ENCODE measurements at places on chromosomes 3 and 15.

DNA sequence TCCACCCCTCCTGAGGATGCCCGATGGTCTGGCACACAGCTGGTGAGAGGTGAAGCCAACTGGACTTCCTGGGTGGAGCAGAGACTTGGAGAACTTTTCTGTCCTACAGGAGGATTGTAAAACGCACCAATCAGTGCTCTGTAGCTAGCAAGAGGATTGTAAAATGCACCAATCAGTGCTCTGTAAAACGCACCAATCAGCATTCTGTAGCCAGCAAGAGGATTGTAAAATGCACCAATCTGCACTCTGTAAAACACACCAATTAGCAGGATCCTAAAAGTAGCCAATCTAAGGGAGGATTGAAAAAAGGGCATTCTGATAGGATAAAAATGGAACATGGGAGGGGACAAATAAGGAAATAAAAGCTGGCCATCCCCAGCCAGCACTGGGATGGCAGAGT, 150.2 kb downstream of the CHSY1 start:
- DNase-seq, result no peak

GRCh38 chr15:51133140-51133765, 38.5 kb upstream of the TNFAIP8L3 start:
- DNase-seq, result no peak

GRCh38 chr3:182999767-183000166, 19.4 kb upstream of the DCUN1D1 start:
- DNase-seq, result no peak

DNA sequence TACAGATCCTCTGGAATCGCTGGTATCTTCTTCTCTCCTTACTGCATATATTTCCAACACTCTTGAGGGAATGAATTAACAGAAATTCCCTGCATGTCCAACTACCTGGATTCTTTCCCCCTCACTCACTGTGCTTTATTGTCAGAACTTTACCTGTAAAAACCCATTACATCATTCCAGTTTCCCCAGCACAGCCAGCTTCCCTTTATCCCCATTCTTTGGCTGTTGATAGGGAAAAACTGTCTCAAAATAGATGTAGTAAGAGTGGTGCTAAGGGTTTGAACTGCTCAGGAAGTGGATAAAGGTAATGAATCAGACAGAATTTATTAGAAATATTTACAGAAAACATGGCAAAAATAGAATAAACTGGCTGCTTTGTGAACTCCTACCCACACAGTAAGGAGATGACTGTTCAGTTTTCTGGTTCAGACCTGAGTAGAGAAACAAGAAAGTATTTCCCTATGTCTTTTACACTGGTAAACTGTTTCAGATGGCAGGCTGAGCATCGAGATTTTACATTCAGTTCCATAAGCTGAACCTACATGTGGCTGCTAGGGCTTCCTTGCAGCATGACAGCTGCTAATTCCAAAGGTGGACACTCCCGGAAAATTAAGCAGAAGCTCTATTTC, 188.4 kb downstream of the CPNE4 start:
- no peak for DNase-seq

DNA sequence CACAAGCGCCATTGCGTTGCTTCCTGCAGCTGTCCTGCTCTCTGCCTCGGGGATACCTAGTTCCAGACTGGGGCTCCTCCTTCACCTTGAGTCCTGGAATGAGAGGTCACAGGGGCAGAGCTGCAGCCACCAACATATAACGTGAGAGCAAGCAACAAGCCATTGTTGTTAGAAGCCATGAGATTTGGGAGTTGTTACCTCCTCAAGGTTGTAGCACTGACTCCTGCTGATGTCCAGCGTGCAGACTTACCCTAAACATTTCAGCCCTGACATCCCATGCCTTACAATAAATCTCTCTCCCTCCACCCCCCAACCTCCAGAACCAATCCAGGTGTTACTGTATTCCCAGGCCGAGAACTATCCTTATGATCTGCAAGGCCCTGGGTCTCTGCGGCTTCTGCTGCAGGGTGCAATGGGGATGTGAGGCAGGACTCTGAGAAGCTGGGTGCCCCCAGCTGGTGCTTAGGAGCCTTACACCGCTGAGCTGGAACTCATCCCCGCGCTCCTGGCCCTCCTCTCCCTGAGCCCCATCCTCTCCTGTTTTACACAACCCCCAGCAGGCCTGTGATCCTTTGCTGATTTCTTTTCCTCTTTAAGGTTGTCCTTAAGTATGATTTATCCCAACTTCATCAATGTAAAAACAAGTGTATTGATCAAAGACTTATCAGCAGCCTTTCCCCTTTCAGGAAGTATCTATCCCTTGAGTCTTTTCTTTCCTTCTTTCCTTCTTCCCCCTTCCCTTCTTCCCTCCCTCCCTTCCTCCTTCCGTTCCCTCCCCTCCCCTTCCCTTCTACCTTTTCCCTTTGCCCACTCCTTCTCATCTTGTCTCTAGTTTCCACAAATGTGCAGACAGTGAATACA, 84.2 kb upstream of the ABHD2 start:
- DNase-seq, result no peak

GRCh38 chr3:146739203-146739671, 134.1 kb upstream of the PLSCR5 start:
- DNase-seq, result no peak

GRCh38 chr3:169138849-169139420, 524.6 kb downstream of the MECOM start:
- DNase-seq, result no peak

DNA sequence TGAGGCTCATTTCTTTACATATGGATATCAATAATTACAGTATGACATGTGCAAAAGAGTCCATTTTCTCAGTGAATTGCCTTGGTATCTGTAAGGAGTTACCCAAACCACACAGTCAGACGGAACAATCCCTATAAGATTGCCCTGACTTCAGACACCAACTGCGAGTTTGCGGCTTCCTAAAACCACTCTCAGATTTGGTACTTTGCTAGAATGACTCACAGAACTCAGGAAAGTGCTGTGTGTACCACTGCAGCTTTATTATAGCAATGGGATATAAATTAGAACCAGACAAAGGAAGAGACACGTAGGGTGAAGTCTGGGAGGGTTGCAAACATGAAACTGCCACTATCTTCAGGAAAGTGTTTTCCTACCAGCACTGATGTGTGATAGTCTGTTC, 45.8 kb upstream of the ATP13A3 start:
- no peak for DNase-seq

GRCh38 chr3:87354398-87354797, 78.0 kb upstream of the POU1F1 start:
- no peak for DNase-seq

GRCh38 chr3:134430174-134430573, 55.6 kb downstream of the ANAPC13 start:
- no peak for DNase-seq

DNA sequence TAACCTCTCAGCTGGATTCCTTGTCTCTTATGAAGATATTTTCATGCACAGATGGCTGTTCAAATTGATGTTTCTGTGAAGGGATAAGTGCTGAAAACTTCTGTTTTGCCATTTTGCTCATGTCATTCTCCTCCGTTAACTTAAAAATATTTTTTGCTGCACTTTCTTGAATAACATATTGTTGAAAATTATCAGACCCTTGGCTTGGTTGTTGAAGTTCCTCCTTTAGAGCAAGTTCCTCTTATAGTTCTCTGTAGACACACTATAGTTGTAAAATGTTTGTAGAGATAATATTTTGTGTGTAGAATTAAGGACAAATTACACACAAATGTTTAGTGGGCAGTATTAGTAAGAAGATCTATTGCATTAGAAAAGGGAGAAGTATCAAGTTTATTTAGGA, 300.4 kb downstream of the SV2B start:
- DNase-seq, result no peak

DNA sequence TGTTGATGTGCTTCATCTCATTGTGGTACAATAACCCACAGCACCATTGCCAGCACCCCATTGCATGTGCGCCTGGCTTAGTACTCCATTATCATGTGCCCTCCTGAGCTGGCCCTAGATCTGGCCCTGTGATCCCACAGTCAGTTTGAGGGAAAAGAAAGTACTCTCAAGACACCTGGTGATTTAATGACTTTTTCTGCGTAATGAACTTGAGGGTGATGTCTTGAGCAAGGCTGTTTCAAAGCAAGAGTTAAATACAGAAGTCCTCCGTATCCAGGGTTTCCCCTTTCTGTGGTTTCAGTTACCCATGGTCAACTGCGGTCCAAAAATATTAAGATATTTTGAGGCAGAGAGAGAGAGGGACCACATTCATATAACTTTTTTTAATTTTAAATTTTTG, 16.3 kb downstream of the C3orf20 start:
- DNase-seq, result no peak

DNA sequence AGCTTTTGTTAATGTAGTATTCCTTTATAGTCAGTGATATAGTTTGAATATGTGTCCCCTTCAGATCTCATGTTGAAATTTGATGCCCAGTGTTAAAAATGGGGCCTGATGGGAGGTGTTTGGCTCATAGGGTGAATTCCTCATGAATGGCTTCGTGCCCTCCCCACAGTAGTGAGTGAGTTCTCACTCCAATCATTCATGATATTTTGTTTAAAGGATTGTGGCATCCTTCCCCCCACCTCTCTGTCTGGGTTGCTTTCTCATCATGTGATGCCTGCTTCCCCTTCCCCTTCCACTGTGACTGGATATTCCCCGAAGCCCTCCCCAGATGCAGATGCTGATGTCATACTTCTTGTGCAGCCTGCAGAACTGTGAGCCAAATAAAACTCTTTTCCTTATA, 649.8 kb upstream of the NR2F2 start:
- DNase-seq, result no peak

- no peak for DNase-seq
Observed at GRCh38 chr15:99130765-99131440, 26.0 kb downstream of the SYNM start.

DNA sequence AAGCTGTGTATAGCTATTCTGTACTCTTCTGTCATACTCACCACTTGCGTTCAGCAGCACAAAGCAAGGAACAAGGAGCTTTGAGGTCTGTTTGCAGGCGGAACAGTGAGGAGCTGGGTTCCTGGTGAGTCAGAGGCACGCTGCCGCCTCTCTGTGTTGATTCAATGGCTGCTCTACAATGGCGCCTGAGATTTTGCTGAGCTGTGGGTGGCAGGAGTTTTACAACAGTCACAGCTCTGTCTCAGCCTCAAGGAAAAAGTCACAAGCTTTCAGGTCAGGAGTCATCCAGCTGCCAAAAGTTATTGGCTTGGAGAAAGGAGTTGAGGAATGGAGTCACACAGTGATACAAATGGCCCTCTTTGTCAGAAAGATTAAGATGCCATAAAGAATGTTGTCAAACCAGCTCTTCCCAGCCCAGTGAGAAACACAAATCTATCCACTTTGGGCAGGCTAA, 98.1 kb downstream of the SSR3 start:
- no peak for DNase-seq
